ENCODE measurements at places on chromosomes 4 and X.

- DNase-seq, result no peak
Measured at GRCh38 chr4:171067422-171067821, 745.8 kb upstream of the GALNTL6 start.

- DNase-seq, result peak; percentile 18
Measured at GRCh38 chrX:102154218-102154860, 1.4 kb downstream of the BEX5 start.

DNA sequence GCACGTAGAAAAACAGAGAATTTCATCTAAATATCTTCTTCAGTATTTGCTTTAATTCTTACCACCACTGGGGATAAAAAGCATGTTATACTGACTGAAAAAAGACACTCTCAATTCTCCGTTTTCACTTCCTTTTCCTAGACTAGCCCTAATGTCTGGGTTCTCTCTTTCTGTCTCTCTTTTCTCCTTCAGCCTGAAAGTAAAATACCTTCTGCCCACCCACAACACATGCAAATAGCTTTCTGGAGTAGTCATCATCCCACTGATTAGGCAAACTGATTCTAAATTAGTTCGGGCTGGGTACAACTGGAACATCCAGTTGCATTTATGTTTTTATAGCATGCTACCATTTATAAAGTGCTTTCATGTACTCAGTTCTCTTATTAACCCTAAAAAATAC is 142.4 kb upstream of the ANKRD50 start:
- DNase-seq, result no peak

- no peak for DNase-seq
Measured at GRCh38 chr4:33025236-33025635, 2305.1 kb downstream of the PCDH7 start.

DNA sequence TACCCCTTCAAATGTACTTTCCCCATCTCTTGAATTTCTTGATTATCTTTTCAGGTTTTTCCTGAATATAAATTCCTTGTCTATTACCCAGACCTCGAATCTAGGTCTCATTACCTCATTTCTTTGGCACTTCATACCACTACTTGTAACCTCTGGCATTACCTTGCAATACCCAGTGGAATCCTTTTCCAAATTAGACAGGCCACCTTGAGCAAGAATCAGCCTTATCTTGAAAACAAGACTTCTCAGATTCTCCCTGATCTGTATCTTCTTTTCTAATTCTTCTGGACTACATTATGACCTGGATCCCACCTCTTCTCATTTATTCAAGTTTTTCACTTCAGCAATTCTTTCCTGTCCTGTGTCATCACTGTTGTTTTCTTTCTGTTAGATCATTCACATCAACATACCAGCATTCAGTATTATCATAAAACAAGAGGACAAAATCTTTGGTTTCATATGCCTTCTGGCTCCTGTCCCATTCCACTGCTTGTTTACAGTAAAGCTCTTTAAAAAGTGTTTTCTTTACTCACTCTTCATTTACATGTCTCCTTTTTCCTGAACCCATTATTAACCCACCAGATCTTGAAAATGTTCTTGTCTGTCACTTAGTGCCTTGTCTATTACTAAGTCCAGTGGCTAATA is 275.6 kb upstream of the HS3ST1 start:
- no peak for DNase-seq

DNA sequence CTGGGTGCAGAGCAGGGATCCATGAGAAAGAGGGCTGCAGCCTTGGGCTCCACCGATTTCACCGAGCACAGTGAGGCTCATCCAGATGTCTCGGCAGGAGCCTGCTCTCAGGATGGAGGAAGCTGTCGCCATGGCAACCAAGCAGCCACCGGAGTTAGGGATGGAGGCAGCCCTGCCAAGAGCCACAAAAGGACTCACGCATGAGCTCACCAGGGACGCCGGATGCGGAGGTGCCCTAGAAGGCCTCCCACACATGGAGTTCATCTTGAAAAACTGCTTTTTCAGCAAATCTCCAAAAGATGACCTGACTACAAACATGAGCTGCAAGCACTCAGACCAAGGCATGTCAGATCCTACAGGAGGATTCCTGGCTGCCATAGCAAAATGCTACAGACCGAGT is 90.7 kb downstream of the WFS1 start:
- peak; percentile 75 for DNase-seq

- DNase-seq, result no peak
Measured at GRCh38 chr4:10021653-10022023, 341 bp upstream of the SLC2A9 start.

- peak; percentile 1 for DNase-seq
Measured at GRCh38 chrX:107323786-107324492, 117.5 kb downstream of the DNAAF6 start.

GRCh38 chr4:139207873-139208403 is 30.9 kb upstream of the ELF2 start:
- no peak for DNase-seq

DNA sequence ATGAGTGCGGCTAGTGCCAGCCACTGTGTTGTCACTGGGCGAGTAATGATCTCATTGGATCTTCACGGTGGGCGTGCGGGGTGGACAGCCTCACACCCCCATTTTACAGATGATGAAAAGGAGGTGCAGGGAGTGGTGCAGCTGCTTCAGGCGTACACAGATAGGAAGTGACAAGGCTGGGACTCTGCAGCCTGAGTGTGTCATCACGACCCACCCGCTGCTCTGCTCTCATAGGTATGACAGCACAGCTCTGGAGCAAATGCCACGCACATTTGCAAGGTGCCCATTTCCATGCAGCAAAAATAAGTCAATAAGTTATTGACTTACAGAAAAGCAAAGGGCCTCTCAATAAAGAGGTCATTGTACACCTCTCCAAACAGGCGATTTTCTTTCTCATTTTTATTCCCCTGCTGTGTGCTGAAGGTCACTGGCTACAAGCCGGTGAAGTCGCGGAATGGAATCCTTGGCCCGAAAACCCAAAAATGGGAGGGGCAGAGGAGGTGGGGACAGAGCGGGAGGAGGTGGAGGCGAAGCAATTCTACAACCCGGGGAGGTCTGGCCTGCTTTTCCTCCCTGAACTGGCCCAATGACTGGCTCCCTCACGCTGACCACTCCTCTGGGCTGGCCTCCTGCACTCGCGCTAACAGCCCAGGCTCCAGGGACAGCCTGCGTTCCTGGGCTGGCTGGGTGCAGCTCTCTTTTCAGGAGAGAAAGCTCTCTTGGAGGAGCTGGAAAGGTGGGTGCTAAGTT is at the start of gene SOD3:
SOD3 (plus strand) TSS at position 658 of the 750 bp plus-strand sequence. CDS start 3,949 bp downstream, outside the sequence.
- no peak for DNase-seq

GRCh38 chr4:138789796-138790195 is 225.8 kb upstream of the NOCT start:
- DNase-seq, result no peak

GRCh38 chr4:22921936-22922335 is 229.2 kb downstream of the GBA3 start:
- no peak for DNase-seq

GRCh38 chr4:33255094-33255493 is 2534.9 kb downstream of the PCDH7 start:
- DNase-seq, result no peak

GRCh38 chr4:94574616-94575015 is 122.9 kb downstream of the PDLIM5 start:
- no peak for DNase-seq

GRCh38 chr4:188987011-188987410 is 847.8 kb downstream of the TRIML1 start:
- no peak for DNase-seq
